ENCODE measurements at places on chromosomes 16 and 17.

DNA sequence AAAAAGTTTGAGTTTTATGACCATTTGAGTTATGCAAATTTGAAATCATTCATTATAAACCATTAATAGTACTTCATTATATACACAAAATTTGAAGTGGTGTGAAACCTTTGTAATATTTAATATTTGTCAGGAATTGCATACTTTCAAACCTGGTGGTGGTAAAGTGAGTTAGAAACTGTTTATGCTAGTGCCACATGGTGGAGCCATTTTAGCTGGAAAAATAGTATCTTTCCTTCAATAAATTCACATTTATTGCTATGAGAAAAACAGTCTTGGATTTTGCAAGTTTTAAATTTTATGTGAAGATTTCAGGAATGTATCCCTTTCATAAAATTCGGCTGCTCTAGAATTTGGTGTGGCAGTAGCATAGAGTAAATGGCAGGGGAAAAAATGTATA lies 7.3 kb upstream of the BLMH start:
- no peak for DNase-seq

GRCh38 chr17:39576187-39576586 lies 31.5 kb downstream of the NEUROD2 start:
- DNase-seq = no peak

DNA sequence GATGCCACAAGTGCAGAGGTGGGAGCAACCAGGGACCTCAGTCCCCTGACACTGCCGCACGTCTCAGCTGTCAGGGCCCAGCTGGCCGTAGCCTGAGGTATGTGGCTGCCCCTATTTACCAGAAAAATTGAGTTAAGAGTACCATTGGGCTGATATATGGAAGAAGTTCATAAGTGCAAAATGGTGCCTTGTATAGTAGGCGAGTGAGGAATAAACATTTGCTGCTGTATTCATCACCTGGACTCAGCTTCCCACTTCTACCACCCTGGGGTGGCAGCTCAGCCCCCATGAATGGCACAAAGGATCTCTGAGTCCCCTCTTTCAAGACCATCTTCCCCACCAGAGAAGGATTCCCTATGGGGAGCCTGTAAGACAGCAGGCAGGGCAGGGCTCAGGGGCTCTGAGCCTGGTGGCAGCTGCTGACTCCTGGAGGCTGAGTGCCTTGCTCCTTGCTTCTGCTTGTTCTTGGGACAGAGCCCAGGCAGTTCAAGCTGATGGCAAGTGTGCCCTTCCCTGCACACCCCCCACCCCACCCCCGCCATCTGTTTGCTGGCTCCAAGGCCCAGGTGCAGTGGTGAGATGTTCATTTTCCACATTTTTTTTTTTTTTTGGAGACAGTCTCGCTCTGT lies 29.0 kb downstream of the TRPV2 start:
- DNase-seq = no peak

- no peak for DNase-seq
These were observed 502.9 kb downstream of the GRIN2A start for GRCh38 chr16:9679213-9679767.

All from frontal cortex (tissue), 4 donors.